ENCODE measurements at places on chromosomes 5 and 9.

DNA sequence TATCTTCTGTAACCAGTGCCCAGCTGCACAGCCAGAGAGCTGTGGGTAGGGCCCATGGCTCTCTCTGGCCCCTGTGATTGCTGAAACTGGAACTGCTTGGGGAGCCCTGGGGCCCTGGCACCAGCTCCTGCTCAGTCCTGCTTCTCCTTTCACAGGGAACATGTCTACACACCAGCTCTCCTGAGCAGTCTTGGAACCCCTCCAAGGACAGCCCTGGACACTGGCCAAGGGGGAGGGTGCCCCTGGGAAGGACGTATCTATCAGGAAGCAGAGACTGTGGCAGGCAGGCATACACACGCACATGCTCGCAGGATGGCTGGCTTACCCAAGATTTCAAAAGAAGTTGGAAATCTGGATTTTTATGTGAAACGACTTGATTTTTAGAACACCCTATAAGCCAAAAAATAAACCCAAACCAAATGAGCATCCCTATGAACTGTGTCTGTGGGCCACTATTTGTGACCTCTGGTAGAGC, 8.8 kb upstream of the TRAF1 start:
- peak; percentile 88 for DNase-seq

- DNase-seq: no peak
Measured at GRCh38 chr9:108138516-108138915, 648.9 kb upstream of the KLF4 start.

- DNase-seq: no peak
Measured at GRCh38 chr5:96687080-96687479, 24.9 kb downstream of the CAST start.

DNA sequence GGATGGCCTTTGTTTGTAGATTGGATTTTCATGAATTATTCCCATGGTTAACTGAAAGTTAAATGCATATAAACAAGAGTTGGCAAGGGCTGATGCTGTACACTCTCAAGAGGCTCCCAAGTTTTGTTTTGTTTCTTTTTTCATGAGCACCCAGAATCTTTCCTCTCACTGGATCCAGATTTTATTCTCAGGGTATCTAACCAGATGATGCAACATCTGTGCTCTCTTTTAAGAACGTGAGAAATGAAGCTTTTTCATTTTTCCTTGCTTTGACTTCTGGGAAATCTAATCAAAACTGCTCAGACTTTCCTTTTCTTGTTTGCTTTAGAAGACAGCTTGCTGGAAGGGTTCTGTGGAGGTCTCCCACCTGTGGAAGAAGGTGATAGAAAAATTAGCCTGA, 142.7 kb upstream of the SLC12A2 start:
- DNase-seq: no peak

DNA sequence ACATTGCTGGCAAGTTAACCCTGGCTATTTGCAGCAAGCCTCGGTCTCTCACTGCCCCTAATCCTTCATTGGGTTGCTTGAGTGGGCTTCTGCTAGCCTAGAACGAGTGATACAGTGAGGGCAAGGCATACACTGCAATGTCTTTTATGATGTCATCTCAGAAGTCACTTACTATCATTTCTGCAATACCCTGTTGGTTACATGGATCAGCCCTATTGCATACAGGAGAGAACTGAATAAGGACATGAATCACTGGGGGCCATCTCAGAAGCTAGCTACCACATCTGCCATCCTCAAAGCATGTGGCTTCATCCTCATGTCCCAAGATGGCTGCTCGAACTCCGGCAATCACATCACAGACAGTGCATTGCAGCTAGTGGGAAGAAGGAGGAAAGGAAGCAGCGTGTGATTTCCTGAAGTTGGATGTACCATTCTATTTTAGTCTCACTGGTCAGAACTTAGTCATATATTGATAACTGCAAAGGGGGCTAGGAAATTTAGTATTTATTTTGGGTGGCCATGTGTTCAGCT, 33.3 kb upstream of the CDKN2AIPNL start:
- DNase-seq: no peak

- no peak for DNase-seq
Measured at GRCh38 chr9:27387722-27388121, 90.8 kb upstream of the EQTN start.

DNA sequence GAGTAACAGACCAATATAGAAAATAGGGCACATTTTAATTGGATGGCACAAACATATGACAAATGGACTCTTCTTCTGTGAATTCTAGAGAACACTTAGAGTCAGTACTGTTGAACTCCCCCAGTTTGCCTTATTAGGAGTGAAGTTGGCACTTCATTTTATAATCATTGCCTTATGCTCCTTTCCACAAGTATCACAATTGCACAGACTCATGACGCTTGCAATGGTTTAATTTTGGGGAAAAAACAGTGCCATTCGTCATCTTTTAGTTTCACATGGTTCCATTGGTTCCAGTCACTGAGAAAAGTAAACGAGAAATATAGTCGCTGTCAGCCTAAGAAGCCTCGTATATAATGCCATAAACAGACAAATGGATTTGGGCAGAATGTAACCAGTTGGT, 71.2 kb downstream of the LURAP1L start:
- DNase-seq: no peak

GRCh38 chr5:80654054-80654390, 430 bp upstream of the MSH3 start:
- no peak for DNase-seq
